ENCODE measurements at places on chromosomes 4 and X.
A peak's percentile ranks its signal among the peaks of the same experiment; 100 is the strongest.

- no peak for DNase-seq
Observed at GRCh38 chr4:154564311-154564710, 1.5 kb downstream of the FGB start.

- no peak for DNase-seq
Observed at GRCh38 chr4:167826281-167826680, 266.1 kb upstream of the ANXA10 start.

DNA sequence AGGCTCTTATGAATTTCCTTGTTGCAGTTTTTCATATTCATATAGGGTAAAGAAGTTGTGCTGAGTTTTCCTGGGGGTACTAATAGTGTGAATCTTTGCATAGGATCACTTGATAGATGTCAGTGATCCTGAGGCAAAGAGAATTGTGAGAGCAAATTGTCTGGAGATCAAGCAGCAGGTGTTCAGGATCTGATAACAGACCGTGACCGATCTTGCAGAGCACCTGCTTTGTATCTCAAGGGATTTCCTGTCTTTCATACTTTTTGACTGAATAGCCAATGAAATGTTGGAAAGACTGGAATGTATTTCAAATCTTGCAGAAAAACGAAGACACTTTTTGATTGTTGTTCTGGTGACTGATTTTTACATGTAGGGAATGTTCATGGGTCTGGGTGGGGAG lies 914.5 kb downstream of the STIM2 start:
- DNase-seq, result no peak

DNA sequence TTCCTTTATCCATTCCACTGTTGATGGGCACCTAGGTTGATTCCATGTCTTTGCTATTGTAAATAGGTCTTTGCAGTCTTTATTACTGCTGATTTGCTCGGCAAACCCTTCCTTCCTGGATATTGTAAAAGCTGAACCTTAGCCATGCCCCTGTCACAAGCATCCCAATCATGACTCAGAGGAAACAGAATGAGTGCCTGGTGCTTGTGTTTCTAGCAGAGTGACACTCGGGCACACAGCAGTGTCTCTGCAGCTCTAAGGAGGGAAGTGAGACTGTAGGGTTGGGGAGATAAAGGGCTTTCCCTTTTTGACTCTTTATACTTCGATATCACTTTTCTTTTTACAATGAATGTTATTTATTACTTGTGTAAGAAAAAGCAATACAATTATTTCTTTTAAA lies 83.3 kb downstream of the AKAP4 start:
- no peak for DNase-seq

GRCh38 chrX:149473966-149474365 lies 31.1 kb downstream of the IDS start:
- DNase-seq, result no peak

DNA sequence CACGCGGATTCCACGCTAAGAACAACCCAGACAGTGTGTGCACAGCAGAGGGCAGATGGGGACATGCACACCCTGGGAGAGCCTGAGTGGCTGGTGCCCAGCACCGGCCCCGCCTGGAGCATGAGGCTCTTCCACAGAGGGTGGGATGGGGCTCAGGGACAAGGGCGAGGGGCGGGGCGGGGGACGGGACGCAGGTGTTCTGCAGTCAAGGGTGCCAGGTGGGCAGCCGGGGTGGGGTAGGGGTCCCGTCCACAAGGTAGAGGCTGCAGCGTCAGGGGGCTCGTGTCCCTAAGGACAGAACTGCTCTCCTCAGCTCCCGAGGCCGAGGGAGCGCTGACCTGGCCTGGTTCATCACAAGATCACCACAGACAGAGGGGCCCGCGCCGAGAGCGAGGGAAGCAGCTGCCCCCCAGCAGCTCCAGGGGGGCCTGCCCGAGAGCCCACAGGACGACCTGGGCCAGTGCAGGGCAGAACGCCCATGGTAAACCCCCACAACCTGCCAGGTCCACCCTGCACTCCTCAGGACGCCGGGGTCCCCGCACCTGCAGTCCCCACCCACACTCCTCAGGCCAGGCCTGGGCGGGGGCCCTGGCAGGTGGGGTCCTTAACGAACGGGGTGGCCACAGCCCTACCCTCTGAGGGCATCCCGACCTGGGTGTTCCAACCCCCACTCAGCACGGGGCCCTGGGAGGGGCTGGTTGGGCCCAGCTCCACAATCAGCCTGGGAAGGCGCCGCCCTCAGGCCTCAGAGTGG lies 26.7 kb downstream of the CTBP1 start:
- no peak for DNase-seq

DNA sequence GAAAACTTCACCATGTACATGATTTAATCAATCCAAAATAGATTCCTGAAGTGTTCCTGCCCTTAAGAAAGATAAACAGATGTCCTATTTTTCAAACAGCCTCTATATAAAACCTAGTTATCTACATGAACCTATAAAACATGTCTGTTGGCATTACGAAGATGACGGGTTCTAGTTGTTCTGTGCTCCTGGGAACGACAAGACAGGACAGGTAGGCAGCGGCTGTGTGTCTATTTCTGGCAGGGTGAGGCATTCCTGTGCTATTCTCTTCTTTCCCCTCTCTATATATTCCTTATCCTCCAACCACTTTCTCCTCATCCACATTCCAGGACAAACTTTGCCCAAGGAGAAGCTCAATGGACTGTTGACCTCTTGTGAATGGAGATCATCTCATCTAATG lies 6.1 kb downstream of the FAT1 start:
- DNase-seq, result no peak

DNA sequence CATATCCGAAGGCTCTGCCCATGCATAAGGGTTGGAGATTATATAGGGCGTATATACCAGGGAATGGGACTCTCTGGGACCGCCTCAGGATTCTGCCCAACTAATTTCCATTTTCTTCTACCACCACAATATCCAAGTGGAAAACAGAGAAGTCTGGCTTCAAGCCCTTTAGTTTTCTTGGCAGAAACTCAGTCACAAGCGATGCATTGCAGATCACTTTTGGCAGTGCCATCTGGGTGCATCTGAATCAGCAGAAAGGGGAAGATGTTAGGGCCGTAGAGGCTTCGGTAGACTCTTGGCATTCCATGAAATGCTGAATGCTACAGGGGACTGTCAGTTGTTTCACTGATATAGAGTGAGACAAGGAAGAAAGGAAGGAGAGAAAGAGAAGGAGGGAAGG lies 94.1 kb upstream of the FAM9B start:
- no peak for DNase-seq

DNA sequence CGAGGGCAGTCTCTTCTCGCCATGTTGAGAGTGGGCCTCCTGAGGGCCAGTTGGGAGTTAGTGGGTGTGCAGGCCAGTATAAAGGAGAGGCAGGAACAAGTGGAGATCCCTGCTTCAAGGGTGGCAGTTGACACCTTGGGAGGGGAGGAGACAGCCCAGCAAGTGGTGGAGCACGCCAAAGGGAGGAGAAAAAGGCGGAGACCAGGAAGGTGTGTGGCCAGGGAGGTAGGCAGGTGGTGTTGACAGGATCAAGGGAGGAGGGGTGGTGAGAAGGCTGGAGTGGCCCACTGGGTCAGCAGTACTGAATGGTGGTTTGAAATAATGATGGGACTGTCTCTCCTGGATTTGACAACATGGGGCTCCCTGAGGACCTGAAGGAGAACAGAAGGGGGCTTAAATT lies 32.6 kb downstream of the ZNF185 start:
- DNase-seq, result no peak

GRCh38 chr4:6267573-6267972 lies 2.1 kb upstream of the WFS1 start:
- DNase-seq, result no peak

DNA sequence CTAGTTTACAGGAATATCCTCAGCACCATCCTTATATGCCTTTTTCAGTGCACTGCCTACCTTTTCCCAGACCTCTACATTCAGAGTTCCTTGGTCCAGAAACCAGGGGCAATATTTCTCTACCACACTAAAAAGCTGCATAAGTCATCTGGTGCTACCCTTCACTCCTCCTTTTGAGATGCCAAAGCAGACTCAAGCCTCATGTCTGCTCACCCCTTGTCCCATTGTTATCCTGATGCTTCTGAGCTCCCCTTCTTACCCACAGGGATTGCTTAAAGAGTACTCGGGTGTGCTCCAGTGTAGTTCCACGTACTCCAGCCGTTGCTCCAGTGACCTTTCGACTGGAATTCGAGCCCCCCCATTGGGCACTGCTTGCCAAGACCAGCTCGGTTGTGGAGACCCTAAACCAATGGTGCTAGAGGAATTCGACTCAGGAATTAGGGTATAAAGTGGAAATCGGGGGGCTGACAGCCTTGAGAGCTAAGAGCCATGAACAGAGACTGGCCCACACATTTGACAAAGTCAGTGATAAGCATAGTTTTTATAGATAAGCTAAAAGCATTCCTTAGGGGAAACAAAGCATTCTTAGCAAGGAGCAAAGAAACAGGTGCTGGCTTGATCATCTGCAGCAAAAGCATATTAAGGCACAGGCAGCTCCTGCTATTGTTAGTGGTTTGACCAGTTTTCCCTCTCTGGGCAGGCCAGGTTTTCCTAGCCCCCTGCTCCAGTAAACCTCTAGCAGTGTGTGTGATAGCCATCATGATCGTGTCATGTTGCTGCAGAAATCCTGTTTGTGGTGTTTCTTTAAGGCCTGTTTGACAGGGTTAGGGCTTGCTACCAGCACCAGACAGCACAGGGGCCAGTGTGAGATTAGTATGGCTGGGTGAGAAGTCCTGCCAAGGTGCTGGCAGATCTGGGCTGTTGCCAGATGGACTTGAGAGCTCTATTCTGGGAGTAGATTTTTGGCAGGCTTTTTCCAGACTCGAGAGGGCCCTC lies 57.5 kb upstream of the WDR1 start:
- DNase-seq, result peak; percentile 86

- no peak for DNase-seq
Observed at GRCh38 chr4:123832173-123833026, 435.8 kb downstream of the SPRY1 start.

- DNase-seq, result no peak
Observed at GRCh38 chrX:104318330-104319009, 63.7 kb upstream of the ESX1 start.

DNA sequence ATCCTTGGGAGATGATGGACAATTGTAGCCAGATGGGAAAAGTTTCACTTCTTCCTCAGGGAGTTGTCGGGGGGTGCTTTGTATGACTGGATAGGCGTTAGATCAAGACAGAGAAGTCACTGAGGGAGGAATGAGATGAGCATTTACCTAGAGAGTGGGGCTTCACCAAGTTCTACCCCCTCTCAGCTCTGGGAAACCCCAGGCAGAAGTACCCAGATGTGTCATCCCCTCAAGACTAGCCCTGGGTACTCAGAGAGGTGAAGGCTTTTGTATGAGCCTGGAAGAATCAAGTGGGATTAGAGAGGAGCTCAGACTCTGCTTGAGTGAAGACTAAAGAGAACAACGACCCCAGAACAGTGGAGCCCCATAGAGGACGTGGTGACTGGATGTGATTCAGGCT lies 1.9 kb downstream of the MAGEB1 start:
- DNase-seq, result no peak

DNA sequence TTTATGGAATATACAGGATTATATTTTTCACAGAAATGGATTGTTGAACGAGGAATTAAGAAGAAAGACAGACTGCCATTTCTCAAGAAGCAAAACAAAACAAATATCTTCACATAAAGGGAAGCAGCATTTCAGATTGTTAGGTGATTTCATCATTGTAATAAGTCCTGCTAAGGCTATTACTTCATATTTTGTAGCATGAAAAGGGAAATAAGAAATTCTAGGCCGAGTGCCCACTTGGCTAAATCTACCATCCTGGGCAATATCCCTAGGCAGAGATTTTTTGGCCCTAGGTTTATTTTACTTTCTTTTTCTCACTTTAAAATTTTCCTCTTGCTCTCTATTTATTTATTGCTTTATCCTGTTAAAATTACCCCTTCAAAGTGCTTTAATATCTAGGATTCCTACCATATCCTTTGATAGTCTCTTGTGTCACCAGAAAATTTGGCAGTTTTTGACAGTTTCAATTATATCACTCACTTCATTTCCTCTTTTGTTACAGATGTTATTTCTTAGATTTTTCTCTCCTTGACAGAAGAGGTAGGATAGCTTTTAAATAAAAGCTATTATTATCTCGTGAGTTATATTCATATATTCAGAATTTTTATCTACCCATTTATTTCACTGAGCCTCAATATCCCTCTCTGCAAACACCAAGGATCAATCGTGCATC lies 142.3 kb downstream of the PDGFC start:
- no peak for DNase-seq

DNA sequence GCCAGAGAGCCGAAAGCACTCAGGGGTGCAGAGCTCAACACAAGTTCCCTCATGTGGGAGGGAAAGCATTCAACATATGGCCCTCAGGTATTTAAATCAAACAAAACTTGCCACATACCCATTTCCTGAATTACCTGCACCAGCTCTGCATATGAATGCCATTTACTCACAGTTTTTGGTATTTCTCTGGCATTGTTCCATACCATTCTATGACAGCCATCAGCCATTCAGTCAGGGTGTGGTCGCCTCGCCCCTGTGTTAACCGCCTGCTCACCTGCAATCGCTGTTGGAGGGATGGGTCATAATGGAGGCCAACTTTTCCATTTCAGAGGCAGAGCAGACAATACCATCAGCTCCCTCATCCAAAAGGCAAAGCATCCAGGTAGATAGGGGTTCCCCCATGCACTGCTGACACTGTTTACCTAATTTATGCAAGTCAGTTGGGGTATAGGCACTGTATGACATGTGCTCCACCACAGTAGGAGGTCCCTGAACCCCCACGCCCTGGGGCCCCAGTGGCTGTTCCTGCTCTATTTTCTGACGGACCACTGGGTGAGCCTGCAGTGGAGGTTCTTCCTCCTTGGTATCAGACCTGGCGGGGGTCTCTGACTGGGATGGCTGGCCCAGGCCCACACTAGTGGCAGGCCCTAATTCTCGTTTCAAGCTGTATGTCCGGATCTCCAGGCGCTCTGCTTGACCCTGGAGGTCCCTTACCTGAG lies 227.1 kb downstream of the ADGRL3 start:
- no peak for DNase-seq

GRCh38 chr4:109469915-109470314 lies 36.3 kb downstream of the SEC24B start:
- DNase-seq, result no peak

GRCh38 chr4:72377491-72378194 lies 191.4 kb downstream of the ADAMTS3 start:
- no peak for DNase-seq

DNA sequence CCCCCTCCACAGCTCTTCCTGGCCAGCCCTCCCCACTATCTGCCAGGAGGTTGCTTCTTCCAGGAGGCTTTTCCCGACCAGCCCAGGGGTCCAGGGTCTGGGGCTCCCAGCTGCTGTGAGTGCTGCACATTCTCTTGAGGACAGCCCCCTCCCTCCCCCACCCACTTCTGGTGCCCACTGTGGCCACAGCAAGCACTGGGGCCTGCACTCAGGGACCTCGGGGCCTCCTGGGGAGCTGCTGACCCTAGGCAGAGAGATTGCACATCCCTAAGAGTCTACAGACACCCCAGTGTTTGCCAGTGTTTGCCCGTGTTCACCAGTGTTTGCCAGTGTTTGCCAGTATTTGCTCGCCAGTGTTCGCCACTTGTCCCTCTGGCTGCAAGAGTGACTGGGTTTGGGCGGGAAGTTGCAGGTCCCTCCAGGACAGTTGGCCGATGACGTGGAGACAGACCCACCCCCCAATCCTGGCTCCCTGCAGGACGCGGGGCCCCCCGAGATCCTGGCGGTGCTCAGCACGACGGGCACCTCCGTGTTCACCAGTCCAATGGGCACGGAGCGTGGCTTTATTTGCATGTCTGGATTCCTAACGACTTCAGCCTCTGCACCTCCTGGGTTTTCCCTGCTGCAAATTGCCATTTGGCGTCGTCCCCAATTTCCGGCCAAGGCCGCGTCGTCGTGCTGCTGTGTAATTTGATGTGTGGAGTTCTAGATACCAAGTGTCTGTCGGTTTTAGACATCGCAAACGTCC lies 87.5 kb upstream of the NKX1-1 start:
- no peak for DNase-seq

- DNase-seq, result no peak
Observed at GRCh38 chr4:151604238-151604637, 156.6 kb downstream of the GATB start.

- DNase-seq, result no peak
Observed at GRCh38 chr4:184444215-184444952, 30.0 kb downstream of the IRF2 start.
